ENCODE measurements at places on chromosomes 4 and X.

DNA sequence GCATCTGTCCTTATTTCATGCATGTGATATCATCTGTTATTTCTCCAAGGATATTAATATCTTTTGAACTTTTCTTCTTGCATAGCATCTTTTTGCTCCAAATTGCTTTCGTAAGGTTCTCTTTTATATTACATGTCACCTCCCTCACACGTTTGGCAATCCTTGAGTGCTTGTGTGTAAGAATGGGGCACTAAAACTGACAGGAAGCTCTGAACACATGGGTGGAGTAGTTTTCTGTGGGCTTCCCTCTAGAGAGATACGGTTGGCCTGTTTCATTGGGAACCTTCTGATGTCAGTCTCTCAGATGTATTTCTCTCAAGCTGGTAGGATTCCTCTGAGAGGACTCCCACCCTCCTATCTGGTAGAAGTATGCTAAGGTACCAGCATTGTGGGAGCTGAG is 223.0 kb downstream of the MID1 start:
- no peak for DNase-seq

GRCh38 chr4:38902695-38903094 is 35.1 kb downstream of the FAM114A1 start:
- DNase-seq, result no peak

- no peak for DNase-seq
These were observed 5.5 kb downstream of the ARL9 start for GRCh38 chr4:56511098-56511497.

DNA sequence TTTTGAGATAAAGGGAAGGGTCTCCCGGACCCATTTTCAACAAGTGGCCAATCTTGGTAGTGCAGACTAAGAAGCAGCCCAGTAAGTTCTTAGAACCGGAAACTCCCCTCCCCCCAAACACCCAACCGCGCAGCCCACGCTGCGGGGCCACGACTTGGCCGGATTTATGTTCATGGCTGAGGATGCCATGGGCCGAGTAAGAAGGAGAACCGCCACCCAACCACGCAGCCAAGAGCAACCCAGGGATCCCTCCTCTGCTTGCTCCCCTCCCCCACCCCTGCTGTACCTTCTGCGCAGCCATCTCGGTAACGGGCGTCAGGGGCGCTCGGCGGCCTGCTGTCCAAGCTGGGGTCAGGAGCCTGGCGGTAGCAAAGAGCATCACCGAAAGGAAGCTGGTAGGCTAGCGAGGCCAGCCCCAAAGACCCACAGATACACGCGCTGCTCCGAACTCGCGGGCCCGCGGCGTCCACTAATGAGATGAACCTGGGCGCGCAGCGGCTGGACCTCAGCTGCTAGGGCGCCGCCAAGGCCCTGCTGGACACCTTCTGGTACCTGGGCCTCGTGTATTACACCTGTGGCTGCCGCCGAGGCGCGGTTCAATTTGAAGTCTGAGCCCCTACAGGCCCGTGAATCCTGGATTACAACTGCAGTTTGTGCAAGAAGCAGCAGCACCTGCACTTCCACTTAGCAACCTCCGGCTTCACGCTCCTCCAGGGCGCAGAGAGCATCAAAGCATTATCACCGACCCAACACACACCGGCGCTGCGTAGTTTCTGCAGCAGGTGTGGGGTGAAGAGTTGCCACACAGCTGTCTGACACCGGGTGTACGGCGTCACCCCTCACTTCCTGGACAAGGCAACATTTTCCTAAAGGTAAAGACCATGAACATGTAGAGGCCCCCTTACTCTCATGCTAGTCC is 63.4 kb downstream of the NUDT10 start:
- peak; percentile 5 for DNase-seq

GRCh38 chrX:42604302-42604701 is 173.7 kb downstream of the PPP1R2C start:
- DNase-seq, result no peak

DNA sequence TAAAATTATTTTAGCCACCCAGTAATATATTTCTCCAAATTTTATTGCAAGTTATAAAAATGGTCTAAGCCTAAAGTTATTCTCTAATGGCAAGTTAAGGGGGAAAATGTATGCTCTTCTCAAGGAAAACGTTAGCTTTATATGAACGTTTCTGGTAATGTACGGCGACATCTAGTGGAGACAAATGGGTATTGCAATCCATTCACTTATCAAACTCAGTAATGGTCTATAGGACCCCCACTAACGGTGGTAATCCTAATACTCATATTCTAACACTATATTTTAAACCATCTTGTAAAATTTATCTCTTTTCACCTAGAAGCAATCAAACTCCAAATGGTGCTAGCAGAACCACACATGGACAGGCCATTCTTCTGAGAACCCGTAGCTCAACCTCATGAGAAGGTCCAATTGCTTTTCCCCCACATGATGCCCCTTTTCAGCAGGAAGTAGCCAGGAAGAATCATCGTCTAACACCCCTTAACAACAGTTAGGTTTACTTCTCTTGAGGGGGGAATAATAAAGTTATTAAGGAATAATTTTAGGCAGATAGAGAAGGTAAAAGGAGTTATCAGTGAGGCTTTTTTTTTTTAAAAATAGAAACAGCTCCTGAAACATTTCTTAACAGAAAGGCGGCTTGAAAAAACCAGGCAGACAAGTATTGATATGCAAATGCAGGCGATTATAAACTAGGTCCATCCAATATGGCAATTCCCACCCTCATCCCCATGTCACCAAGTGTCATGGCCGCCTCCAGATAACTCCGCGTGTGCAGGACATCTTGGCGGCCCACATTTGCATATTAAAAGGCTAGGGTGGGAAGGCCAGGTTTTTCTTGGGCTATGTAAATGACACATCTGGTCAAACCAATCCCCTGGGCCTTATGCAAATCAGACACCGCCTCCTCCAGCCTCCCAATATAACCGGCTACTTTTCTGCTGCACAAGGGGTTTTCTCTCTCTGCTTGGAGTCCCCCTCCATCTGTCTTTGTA is 35.0 kb downstream of the NUDT11 start:
- DNase-seq, result no peak

GRCh38 chrX:9151772-9152307 is 117.9 kb upstream of the FAM9B start:
- no peak for DNase-seq

- no peak for DNase-seq
These were observed 132.0 kb upstream of the HDX start for GRCh38 chrX:84634201-84634782.

DNA sequence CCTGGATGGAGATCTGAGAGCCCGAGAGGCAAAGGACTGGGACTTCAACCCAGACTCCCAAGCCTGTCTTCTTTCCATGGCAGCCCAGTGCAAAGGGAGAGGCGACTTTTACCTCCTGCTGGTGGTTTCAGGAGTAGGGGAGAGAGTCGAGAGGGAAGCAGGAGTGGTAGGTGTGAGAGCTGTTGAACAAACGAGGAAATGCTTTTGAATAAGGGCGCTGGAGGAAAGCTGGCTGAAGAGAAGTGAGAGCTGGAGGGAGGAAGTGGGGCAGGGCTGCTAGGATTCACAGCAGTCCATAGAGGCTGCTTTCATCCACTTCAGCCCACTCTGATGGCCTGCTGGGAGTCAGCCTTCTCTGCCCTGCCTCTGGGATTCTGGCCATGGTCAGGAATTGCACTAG is 81.8 kb upstream of the EFNB1 start:
- DNase-seq, result no peak

DNA sequence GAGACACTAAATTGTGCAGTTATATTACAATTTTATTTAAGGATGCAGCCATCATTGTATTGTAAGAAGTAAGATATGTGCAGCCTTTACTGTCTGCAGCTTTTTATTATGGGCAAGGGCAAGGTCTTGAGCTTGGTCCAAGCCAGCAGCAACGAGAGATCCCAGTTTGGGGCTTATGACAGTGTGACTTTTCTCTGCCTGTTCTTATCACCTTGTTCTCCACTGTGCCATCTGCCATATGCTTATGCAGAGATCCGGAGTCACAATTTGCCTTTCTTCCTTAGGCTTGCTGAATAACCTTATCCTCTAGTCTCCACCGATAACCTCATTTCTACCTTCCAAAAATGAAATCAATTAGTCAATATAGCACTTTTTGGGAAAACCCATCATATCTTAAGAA is 30.4 kb downstream of the MAPK10 start:
- no peak for DNase-seq

- no peak for DNase-seq
These were observed 153.5 kb upstream of the FAM241A start for GRCh38 chr4:111991797-111992196.

DNA sequence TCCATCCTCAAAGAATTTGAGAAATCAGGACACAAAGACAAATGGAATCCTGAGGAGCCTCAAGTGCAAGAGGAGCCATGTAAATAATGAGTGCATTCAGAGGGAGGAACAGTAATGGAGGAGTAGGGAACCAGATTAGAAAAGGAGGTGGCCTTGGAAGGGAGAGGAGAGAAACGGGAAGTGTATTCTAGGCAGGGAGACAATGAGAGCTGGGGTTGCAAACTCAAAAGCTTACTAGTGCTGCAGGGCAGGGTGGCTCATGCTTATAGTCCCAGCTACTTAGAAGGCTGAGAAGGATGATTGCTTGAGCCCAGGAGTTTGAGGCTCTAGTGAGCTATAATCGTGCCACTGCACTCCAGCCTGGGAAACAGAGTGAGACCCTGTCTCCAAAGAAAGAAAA is 113.2 kb upstream of the LSM6 start:
- DNase-seq, result no peak

DNA sequence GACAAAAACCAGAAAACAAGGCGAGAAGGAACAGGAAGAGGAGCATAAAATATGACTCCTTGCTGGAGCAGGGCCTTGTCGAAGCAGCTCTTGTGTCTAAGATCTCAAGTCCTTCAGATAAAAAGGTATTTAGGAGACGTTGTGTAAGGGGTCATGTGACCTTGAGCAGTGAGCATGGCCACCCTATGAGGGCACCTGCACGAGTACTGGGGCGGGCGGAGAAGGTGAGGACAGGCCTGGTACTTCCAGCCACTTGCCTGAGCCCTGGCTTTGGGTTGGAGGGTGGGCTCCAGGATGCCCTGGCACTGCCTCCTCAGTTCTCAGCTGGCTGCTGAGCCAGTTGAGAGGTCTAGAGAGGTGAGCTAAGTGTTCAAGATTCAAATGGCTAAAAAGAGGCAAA is 29.9 kb downstream of the NSD2 start:
- DNase-seq, result no peak

GRCh38 chr4:109629775-109630174 is 69.7 kb downstream of the MCUB start:
- no peak for DNase-seq

- no peak for DNase-seq
These were observed 82.8 kb upstream of the TCEAL2 start for GRCh38 chrX:102042372-102043325.

DNA sequence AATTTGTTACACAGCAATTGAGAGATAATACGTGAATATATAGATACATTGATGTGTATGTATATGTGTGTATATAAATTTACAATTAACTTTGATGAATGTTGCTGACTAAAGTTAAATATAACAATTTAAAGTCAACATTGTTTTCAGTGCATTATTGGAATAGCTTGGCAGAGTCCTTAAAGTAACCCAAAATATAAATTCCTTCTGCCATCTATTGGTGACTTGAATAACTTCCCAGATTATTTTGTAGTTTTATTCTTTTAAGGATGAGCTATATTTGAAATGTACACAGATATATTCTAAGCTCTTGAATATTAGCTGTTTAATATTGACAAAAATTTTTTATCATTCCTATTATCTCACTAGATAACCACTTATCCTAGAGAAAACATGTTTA is 298.2 kb upstream of the FSTL5 start:
- no peak for DNase-seq

GRCh38 chr4:111676533-111676932 is 468.7 kb upstream of the FAM241A start:
- no peak for DNase-seq

DNA sequence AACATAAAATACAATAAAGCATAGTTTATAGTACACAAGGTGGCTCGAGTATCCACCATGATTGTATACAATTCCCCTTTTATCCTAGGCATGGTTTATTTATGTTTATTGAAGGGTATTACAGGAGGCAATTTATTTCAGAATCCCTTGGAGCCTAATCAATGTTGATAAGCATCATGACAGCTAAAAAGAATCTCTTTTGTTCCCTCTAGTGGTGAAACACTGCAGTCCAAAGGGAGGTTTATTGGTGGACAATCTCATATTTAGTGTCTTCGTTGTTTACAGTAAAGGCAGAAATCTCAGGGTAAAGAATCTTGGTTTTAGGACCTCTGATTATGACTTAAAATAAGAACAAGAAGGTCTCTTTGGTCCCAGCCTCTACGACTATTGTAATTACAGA is 1712.5 kb downstream of the C4orf33 start:
- DNase-seq, result no peak

DNA sequence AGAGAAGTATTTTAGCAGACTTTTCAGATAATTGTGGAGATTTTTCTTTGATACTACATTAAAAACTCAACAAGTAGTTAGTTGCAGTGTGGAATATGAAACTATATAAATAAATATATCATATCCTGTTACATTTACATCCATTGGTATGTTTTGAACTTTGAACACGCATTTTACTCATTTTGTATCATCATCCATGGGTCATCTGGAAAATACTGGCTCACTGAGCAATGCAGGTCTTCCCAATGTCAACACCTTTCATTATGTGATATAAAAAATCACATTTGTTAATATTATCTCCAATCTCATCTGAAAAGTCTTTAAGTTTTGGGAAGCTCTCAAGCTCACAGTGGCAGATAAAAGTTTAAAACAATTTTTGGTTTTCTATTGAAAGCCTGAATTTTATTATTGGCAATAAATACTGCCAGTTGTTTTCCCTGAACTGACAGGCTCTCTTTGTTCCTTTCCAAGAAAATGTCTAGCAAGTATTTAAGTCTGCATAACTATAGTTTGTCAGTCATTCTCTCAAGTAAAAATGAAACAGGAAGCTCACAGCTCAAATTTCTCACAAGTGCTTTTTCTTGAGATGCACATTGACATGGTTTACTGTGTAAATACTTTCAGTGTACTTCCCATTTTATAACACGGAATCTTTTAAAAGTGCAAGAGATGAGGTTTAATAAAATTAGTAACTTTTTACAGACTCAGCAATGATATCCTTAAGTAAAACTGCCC is 183.5 kb upstream of the GPC4 start:
- DNase-seq, result no peak

DNA sequence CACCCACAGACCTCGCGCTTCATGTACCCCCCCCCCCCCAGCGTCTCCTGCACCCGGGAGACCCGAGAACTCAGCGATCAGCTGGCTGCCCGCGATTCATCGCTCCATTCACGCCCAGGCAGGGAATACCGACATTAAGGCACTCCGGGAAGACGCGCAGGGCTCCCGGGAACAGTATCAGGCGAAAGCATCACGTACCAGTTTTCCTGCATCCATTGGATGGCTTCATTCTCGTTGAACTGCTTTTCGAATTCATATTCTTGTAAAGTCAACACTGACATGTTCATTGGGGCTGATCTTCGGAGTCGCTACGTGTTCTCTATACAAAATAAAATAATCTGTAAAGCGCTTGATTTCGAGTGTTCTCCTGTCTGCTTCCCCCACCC is 373 bp downstream of the ELOVL6 start:
- no peak for DNase-seq

DNA sequence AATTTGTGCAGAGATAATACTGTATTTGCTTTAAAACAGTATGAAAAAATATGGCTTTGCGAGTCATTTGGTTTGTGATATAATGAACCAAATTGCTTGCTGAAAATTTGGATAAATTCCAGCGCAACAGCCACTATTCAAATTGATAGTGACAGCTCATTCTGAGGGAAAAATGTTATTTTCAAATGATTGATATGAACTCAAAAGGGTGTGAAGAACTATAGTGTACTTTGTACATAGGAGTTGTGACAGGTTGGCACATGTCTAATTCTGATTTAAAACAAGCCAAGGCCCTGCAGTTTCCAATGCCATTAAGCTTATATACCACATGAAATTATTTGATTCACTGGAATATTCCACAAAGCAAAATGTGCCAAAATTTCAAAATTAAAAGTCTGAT is 1628.9 kb upstream of the AGA start:
- no peak for DNase-seq
